ENCODE measurements at places on chromosomes 6 and 20.

DNA sequence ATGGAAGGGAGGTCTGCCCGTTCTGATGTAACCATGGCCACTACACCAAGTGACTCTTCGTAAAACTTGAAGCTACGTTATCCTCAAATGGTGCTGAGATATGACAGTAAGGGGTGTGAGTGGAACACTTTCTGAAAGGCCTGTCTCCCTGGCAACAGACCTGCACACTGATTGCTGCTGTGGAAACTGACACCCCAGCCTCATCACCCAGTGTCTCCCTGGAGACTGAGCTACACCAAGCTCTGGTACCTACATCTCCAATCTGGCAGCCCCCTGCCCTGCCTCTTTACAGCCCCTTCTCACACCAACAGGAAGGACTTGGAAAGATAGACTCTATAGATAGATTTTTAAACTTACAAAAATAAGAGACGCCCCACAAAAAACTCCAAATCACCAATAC, 13.2 kb downstream of the PI16 start:
- DNase-seq: no peak
- H3K27ac ChIP-seq: no peak overlapping the region

DNA sequence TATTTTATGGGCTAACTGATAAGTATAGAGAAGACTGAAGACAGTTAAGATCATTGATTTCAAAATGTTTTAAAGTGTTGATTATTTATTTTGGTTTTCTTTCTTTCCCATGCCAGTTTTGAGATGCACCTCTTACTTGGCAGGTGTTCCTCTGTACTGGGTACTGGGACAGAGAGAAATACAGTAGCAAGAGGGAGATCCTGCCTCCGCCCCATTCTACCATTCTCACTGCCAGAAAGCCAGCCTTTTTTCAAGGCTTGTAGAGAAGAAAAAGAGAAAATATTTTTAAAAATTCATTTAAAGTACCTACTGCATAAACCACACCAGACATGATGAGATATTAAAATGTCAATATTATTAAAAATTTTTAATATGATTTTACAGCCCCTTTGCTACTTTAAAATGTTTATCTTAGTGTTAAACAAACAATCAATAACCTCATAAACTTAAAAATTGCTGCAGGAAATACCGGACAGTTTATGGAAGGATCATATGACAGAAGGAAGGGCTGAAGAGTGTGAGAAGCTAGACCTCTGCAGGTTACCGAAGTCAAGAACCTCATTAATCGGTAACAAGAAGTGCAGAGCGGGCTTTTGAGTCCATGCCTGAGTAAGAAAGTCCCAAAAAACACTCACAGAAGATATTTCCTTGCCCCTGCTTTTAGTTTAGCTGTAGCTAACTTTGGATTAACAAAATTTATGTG, 117.8 kb upstream of the ESR1 start:
- H3K27me3 ChIP-seq: no peaks in the 10 kb centered on the region
- no peak for DNase-seq
- H3K4me3 ChIP-seq: no peak overlapping the region

DNA sequence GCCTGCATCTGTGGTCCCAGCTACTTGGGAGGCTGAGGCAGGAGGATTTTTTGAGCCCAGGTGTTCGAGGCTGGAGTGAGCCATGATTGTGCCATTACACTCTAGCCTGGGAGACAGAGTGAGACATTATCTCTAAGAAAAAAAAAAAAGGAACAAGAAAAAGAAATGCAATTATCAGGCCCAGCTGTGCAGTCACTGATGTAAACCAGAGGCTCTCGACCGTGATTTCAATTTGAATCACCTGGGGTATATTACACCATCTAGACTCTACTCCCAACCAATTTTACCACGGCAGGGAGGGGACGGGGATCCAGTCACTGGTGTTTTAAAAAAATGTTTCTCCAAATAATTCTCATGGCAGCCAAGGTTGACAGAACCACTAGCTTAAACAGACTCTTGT, 48.8 kb upstream of the NKX2-2 start:
- H3K27me3 ChIP-seq: no peaks in the 10 kb centered on the region
- no peaks in the 10 kb centered on the region for H3K4me1 ChIP-seq
- no peak overlapping the region for H3K27ac ChIP-seq

DNA sequence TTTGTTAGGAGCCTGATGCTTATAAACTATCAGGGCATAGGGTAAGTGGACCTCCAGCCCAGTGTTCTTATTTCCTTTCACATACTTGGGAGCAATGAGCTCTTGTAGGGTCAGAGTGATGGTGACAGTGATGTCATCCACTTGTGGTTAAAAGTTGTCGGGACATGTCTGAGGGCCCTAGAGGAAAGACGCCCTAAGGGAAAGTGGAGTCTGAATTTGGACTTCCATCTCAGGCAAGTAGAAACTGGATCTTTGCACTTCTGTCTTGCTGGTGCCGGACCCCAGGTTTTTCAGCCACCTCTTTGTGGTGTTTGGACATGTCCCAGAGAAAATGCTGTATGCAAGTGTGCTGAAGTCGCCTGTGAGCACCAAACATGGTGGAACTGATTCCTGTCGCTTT, 900.5 kb downstream of the C6orf118 start:
- H3K36me3 ChIP-seq: no peaks in the 10 kb centered on the region
- H3K27me3 ChIP-seq: no peaks in the 10 kb centered on the region
- H3K4me3 ChIP-seq: no peak overlapping the region
- peaks cover 2% of the 10 kb centered on the region for H3K4me1 ChIP-seq

DNA sequence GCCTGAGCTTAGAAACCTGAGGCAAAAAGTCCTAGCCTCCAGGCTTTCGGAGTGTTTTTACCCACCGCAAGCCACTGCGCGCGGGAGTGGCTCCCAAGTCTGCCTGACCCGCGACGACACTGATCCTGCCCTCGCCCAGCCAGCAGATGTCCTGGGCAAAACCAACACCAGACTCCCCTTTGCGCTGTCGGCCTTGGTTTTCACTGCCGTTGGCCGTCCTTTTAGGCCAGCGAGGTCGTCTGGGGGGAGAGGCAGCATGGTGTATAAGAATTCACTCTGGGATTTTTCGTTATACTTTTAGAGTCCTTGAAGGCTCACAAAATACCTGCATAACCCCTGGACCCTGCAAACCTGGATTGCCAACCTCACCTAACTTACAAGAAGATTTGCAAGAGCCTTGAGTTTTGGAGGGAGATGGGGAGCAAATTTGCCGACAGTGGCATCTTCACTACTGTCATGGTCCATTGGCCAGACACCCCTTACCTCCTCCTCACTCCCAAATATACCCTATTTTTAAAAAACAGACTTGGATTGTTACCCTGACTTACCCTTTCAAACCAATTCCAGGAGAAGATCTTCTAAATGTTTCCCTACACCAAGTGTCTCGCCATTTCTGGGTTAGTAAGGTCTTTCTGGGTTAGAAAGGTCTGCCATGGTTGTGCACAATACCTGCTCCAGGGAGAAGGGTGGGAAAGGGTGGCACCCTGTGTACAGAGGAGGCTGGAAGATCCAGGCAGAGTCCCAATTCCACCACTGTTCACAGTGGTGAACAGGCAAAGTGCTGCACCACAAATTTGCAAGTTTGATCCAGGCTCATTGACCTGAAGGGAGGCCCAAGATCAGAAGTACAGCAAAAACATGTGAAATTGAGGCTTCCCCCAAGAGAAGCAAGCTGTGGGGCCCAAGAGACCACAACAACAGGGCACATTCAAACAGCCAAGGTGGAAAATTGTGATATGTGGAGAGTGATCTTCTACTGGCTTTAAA, 4.4 kb downstream of the FOXA2 start:
- H3K27ac ChIP-seq: no peak overlapping the region
- peaks cover 9% of the 10 kb centered on the region for H3K4me1 ChIP-seq
- peaks cover 4% of the 10 kb centered on the region for H3K36me3 ChIP-seq
- H3K4me3 ChIP-seq: no peak overlapping the region

GRCh38 chr6:168650671-168651111, 209.7 kb downstream of the SMOC2 start:
- peaks cover 29% of the 10 kb centered on the region for H3K4me1 ChIP-seq
- no peak for DNase-seq
- no peaks in the 10 kb centered on the region for H3K27me3 ChIP-seq

DNA sequence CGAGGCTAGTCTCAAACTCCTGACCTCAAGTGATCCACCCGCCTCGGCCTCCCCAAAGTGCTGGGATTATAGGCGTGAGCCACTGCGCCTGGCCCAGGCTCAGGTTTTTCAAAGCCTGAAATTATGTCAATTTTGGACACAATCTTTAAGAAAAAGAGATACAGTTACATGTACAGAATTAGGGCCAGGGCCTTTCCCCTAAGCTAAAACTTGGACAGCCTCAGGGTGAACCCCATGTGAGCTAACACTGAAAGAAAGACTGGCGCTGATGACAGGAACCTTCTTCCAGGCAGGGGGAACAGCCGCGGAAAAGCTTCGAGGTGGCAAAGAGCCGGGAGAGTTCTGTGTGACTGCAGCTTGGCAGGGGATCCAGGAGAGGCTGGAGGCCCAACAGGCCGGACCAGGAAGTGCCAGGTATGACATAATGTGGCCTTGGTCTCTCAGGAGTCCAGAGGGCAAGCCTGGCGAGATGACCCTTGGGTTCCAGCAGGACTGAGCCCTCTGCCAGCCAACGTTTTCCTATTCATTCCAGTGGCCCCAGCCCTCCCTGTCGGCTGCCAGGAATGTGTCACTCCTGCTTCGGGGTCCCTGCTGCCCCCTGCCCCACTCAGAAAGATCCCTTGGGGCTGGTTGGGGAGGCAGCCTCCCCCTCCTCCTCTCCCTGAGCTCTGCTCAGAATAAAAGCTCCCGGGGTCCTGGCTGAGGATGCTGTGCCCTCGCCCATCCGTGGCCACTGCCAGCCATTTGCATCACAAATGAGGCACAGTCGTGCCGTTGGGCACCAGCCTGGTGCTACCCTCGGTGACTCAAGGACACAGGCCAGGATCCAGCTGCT, 37.3 kb downstream of the RBM38 start:
- H3K4me3 ChIP-seq: no peak overlapping the region
- peaks cover 9% of the 10 kb centered on the region for H3K4me1 ChIP-seq

- no peaks in the 10 kb centered on the region for H3K27me3 ChIP-seq
- DNase-seq: no peak
- H3K27ac ChIP-seq: peak overlapping the region; percentile 75
- H3K36me3 ChIP-seq: no peaks in the 10 kb centered on the region
These were observed 144.5 kb downstream of the LPA start for GRCh38 chr6:160519603-160520042.

- no peak overlapping the region for H3K4me3 ChIP-seq
- no peak for DNase-seq
- no peak overlapping the region for H3K27ac ChIP-seq
These were observed 63.8 kb downstream of the GMDS start for GRCh38 chr6:2181567-2181966.

GRCh38 chr6:165488624-165489295, 174.3 kb downstream of the PDE10A start:
- H3K4me1 ChIP-seq: peaks cover 18% of the 10 kb centered on the region
- H3K27ac ChIP-seq: no peak overlapping the region
- H3K27me3 ChIP-seq: no peaks in the 10 kb centered on the region
- no peak overlapping the region for H3K4me3 ChIP-seq

DNA sequence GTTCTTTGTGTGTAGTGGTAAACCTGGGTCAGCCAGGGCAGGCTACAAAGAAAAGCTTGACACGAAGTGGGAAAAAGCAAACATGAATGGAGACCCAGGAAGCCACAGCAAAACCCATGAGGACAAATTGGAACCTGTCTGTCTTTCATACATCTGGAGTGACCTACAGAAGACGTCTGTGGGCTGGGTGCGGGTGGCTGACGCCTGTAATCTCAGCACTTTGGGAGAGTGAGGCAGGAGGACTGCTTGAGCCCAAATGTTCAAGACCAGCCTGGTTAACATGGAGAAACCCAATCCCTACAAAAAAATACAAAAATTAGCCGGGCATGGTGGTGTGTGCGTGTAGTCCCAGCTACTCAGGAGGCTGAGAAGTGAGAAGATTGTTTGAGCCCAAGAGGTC, 114.8 kb downstream of the PRND start:
- peaks cover 13% of the 10 kb centered on the region for H3K4me1 ChIP-seq
- no peak overlapping the region for H3K4me3 ChIP-seq
- DNase-seq: no peak
- peaks cover 7% of the 10 kb centered on the region for H3K27me3 ChIP-seq
- H3K27ac ChIP-seq: no peak overlapping the region

- peaks cover 16% of the 10 kb centered on the region for H3K36me3 ChIP-seq
- H3K4me1 ChIP-seq: peaks cover 13% of the 10 kb centered on the region
- H3K27ac ChIP-seq: peak overlapping the region; percentile 67
- DNase-seq: no peak
These were observed 33.8 kb upstream of the SCRT2 start for GRCh38 chr20:709423-709822.

DNA sequence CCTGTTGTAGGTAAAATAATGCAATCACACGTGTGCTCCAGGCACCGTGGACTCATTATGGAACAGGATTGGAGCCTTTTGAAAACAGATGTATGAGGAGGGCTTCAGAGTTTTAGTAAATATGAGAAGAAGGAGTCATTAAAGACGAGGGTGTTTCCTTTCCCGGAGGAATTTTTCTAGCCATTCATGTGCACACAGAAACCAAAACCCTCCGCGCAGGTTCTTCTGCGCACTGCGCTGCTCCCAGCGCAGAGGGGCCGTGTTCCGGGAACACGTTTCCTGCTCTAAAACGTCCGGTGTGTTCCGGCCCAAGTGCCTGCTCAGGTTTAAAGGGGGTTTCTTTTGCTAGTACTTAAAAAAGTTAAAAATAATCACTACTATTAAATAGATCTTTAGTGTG, 11.6 kb downstream of the GPR31 start:
- H3K4me1 ChIP-seq: peaks cover 16% of the 10 kb centered on the region
- H3K27ac ChIP-seq: no peak overlapping the region
- no peak for DNase-seq

DNA sequence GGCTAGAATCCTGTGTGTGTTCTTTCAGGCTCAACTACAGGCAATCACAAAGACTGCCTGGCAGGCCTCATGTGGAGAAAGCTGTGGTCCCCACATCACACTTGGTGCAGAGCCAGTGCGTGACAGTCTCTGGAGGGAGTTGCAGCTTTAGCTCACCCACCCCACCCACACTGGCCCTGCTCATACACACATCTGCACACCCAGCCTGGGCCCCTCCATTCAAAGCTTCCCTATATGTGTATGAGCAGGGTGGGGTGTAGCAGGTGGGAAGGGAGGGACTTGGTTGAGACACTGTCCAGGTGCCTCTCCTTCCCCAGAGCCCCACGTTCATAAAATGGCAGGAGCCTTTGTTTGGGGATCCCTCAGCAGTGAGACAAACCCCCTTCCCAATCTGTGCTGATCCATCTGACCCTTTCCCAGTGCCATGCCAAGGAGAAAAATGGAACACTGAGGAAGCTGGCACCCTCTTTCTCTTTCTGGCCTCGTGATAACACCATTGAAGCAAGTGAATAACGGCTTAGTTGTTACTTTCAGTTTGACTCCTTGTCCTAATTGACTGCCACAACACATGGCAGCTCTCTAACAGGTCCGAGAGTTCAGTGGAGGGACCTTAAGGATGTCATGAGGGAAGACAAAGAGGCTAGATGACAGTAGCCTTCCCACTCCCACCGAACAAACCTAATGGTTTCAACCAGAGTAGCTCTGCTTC, 53.8 kb upstream of the NRSN1 start:
- no peaks in the 10 kb centered on the region for H3K36me3 ChIP-seq
- H3K4me1 ChIP-seq: no peaks in the 10 kb centered on the region
- H3K27me3 ChIP-seq: no peaks in the 10 kb centered on the region
- no peak overlapping the region for H3K4me3 ChIP-seq
- DNase-seq: no peak

- H3K27ac ChIP-seq: no peak overlapping the region
- no peak for DNase-seq
- H3K4me3 ChIP-seq: no peak overlapping the region
- H3K27me3 ChIP-seq: peaks cover 2% of the 10 kb centered on the region
- no peaks in the 10 kb centered on the region for H3K4me1 ChIP-seq
These were observed 21.5 kb upstream of the DSE start for GRCh38 chr6:116349216-116349615.

- H3K36me3 ChIP-seq: no peaks in the 10 kb centered on the region
- peaks cover 21% of the 10 kb centered on the region for H3K4me1 ChIP-seq
- H3K27me3 ChIP-seq: peaks cover 9% of the 10 kb centered on the region
- H3K27ac ChIP-seq: no peak overlapping the region
These were observed 35.7 kb downstream of the TSPYL4 start for GRCh38 chr6:116218172-116218633.

All from glutamatergic neuron (in vitro differentiated cells).